ENCODE measurements at places on chromosomes 2 and 18.
A peak's percentile ranks its signal among the peaks of the same experiment; 100 is the strongest.

DNA sequence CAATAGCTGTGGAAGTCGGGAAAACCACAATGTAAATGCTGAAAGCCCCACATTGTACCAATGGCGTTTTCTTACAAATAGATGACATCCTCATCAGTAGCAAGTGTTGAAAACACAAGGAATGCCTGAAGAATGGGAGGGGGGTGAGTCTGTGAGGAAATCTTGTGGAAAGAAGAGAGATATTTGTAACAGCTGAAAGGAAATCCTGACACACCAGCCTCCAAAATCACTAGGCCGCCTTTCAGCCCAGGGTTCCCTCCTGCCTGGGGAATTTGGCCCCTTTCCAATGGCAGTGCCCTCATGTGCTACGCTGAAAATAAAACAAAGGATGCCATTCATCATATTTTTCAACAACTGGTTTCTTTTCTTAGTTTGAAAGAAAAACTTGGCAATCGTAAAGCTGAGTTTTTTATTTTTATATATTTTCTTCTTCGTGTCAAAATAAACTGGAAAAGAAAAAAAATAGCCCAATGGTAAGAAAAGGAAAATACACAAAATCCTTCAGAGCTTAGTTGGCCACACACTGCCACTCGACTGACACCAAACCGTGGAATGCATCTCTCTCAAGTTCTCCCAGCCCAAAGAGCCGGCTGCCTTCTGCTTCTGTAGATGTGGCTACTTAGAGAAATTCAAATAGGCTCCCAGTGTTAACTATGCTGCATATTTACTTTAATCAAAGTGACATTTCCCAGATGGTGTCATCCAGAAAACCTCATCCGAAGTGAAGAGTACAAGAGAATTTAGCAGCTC, 52.0 kb downstream of the FTCDNL1 start:
- no peak for DNase-seq

- DNase-seq = no peak
Observed at GRCh38 chr2:23432531-23432930, 47.6 kb downstream of the KLHL29 start.

- no peak for DNase-seq
Observed at GRCh38 chr2:29325544-29325943, 210.3 kb downstream of the CLIP4 start.

GRCh38 chr2:196224756-196225155, 53.4 kb upstream of the STK17B start:
- no peak for DNase-seq

DNA sequence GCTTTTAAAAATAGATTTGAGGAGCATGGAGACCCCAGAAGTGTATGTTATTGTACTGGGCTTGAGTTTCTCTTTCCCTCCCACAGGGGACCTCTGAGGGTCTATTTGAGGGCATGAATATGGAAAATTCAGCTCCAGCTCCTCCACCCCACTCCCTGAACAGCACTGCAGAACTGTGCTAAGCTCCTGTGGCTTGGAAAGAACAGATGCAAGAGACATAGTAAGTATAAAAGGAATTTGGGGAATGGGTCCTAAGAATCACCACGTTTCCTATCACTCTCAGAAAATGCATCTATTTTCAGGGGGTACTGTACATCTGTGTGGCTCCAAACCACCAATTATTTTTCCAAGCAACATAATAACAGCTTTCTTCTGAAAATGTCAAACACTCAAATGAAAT, 416.1 kb downstream of the ZNF521 start:
- DNase-seq = no peak

GRCh38 chr2:191243154-191243553, 2.0 kb upstream of the MYO1B start:
- DNase-seq = no peak

- DNase-seq = peak; percentile 83
Observed at GRCh38 chr2:224584785-224585210, 365 bp downstream of the CUL3 start.

DNA sequence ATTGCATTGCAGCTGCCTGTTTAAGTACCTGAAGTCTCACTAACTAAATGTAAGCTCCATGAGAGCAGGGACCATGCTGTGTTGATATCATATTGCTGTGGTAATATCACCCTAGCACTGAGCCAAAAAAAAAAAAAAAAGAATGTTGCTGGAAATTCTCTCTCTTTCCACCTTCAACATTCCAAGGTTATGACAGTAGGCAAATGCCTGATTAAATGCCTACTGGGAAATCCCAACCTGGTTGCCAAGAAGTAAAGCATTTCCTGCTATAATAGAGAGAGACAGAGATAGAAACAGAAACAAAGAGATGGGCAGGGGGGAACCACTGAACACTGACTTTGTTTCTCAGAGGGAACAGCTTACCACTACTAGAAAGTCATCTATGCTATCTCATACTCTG, 1604.2 kb downstream of the LRP1B start:
- no peak for DNase-seq

GRCh38 chr18:3995476-3996102, 459.5 kb downstream of the DLGAP1 start:
- DNase-seq = peak; percentile 78

- no peak for DNase-seq
Observed at GRCh38 chr2:19700861-19701585, 200.8 kb downstream of the TTC32 start.

- no peak for DNase-seq
Observed at GRCh38 chr2:27647289-27647688, 16.1 kb downstream of the SUPT7L start.

DNA sequence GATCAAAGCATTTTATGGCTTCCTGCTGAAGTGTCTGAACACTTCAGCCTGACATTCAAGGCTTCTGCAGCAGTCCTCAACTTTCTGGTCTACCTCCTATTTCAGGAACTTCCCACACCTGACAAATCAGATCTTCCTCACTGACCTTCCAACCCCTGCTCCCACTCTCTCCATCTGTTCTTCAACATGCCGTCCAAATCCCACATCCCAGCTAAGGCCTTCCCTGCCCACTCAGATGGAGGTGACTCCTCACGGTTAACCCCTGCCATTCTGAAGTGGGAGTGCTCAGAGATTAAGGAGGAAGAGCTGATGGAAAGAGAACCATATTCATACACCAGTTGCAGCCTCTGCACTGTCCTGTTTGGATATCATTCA, 104.8 kb downstream of the POLR1A start:
- DNase-seq = no peak

GRCh38 chr2:45651415-45652089, at the start of gene PRKCE:
TSS of gene PRKCE (plus strand) at chr2:45651675.
- DNase-seq = peak; percentile 79

- DNase-seq = no peak
Observed at GRCh38 chr2:134181219-134181618, 72.7 kb upstream of the MGAT5 start.

GRCh38 chr2:55761526-55761925, 67.9 kb upstream of the PNPT1 start:
- no peak for DNase-seq

- no peak for DNase-seq
Observed at GRCh38 chr2:197857476-197858107, 53.2 kb downstream of the PLCL1 start.

DNA sequence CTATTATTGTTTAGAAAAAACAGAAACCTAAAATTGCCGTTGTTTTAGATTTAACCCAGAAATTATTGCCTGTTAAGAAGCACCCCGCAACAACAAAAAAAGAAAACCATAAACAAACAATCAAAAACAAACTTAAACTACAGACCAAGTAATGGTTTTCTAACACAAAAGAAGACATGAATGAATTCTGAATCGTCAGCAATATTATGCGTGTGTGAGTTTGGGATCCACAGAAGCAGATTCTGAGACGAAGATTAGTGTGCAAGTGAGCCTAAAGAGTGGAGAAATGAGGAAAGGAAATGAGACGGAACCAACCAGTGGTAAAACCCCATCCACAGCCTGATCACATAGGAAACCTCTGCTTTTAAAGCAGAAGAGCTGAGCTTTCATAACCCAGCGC, 1514.9 kb upstream of the PIK3C3 start:
- DNase-seq = no peak

DNA sequence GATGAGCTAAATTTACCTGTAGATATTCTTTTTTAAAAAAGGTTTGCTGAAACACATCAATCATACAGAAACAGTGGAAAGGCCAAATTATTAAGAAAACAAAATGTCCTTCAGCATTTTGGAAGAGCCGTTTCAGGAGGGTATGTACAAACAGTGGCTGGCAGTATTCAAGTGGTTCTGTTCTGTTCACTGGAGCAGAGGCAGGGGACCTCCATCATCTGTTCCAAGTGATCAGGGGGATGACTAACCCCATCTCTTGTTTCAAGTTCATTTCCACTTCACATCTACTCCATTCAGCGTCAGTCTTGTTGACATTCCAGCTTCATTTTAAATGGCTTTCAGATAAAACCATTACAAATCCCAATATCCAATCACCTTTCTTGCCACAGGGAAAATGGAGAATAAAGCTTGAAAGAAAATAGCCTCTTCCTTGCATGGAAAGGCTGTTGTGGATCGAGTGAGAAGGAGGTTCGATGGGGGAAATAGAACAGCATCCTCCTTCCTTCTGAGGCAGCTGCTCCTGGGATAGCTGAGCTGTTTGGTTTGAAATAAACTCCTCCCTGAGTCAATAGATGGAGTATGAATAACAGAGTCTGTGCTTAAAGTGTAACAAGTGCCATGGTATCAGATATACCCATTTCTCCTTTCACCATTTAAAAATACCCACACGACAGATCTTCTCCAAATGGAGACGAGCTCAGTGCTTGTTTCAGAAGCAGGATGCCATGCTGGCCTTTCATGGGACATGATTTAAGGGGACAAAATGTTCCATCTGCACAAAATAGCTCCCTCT, 63.7 kb upstream of the OTOF start:
- DNase-seq = no peak

DNA sequence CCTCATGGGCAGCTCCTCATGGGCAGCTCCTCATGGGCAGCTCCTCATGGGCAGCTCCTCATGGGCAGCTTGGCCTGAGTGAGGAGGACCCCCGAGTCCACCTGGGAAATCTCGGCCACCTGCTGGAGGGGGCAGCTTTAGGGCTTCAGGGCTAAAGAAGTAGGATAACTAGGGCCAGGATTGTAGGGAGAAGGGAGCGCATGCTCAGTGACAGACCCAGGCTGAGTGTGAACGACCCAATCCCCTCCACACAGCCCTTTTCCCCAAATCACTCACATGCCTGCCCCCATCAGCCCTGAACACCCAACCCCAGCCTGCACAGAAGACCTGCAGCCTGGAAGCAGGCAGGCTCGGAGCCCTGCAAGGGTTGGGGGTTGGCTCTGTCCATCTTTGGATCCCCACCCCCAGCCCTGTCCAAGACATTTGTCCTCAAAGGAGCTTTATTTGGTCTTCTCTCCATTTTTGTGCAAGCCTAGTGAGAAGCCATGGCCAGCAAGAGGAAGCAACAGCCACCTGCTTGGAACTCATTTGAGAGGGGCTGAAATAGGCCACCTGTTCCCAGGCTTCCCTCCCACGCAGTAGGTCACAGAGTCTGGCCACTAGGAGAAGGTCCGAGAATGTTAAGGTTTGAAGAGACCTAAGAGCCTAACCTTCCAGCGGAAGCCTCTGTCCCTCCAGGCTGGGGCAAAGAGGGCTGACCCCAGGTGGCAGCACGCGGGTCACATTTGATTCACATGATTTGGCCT, 249.9 kb downstream of the TNS1 start:
- peak; percentile 40 for DNase-seq

GRCh38 chr18:79203017-79203605, 133.9 kb downstream of the ATP9B start:
- no peak for DNase-seq

Measured in stimulated activated effector memory CD8-positive, alpha-beta T cell treated with anti-CD3 and anti-CD28 coated beads, Interleukin-12 subunit alpha, Interleukin-12 subunit beta, amount 100 ng/mL, for 72 hours (primary cell).